ENCODE measurements at places on chromosomes 12 and 14.

GRCh38 chr14:97697772-97698171 is 900.6 kb downstream of the VRK1 start:
- peak; percentile 50 for DNase-seq

DNA sequence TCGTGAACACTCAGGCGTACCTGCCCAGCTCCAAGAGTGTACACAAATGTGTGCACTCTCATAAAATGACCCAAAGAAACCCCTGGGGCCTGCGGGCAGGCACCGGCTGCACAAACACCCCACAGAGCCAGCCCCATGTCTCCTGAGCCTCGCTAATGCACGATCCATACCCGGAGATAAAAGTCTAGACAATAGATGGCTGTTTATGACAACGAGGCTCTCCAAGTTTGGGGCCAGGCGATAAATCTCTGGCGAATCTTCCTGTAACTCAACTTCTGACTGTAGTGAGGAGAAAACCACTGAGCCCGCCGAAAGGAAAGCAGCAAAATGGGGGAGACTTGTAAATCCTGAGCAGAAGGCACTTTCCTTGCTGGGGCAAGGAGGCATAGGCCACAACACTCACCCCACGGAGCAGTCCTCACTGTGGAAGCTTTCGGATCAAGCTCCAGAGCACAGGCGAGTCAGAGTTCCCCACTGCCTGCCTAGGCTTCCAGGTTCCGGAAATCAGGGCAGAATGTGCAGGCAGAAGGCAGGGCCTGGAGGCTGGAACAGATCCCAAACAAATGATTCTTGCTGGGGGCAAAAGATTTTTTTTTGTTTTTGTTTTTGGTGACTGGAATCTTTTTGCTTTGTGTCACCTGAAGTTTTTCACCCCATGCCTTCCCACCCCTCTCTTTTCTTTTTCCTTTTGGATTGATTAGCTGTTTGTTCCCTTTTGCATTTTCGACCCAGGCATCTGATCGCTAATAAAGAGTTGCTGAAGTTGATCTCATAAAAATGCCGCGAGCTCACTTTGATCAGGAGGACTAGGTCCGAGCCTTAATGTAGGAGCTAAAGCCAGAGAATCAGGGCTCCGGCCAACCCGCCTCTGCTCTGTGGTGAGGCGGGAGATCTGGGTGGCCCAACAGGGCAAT is 4.5 kb upstream of the HOXC11 start:
- DNase-seq = no peak

GRCh38 chr12:59734371-59734770 is 138.5 kb downstream of the SLC16A7 start:
- DNase-seq = no peak

GRCh38 chr12:93614917-93615596 is 42.6 kb downstream of the SOCS2 start:
- no peak for DNase-seq

GRCh38 chr12:58926586-58926985 is 6.3 kb upstream of the LRIG3 start:
- no peak for DNase-seq

DNA sequence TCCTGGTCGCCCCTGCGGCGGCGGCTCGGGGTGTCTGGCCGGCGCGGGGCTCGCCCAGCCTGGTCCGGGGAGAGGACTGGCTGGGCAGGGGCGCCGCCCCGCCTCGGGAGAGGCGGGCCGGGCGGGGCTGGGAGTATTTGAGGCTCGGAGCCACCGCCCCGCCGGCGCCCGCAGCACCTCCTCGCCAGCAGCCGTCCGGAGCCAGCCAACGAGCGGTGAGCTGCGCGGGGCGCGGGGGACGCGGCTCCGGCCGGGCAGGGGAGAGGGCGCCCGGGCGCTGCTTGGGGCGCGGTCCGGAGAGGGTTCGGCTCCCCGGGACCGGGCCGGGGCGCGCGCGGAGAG is at the start of gene LGALS3:
Gene LGALS3 (plus strand): TSS at position 167 of the 342 bp plus-strand sequence. CDS start 8,122 bp downstream, outside the sequence.
- DNase-seq = peak; percentile 35

- no peak for DNase-seq
These were observed 31.6 kb downstream of the KCNC2 start for GRCh38 chr12:75177997-75178396.

GRCh38 chr14:70451874-70452273 is at the start of gene ADAM21:
Gene ADAM21, plus strand, starts transcription at chr14:70452174. Its CDS starts 5,326 bp downstream, at chr14:70457500.
- DNase-seq = no peak

GRCh38 chr14:92880351-92880750 is 42.6 kb upstream of the CHGA start:
- DNase-seq = no peak

GRCh38 chr12:79252358-79253075 is 387.9 kb downstream of the SYT1 start:
- DNase-seq = no peak

DNA sequence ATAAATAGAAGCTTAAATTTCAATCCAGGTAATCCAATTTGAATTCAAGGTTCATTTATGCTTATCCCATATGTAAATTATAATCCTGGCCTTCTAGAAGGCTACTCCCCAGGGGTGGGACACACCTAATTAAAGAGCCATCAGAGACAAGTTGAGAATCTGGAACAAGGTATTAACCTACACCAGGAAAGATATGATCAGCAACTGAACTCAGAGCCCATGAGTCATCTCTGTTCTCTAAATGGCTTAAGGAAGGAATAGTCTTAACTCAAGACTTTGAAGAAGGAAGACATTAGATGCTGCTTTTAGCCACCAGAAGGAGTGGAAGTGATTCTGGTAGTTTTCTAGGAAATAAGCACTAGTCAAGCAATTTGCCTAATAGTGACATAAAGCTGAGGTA is 88.0 kb downstream of the KIF21A start:
- no peak for DNase-seq

- no peak for DNase-seq
These were observed 93.0 kb downstream of the PLEKHA5 start for GRCh38 chr12:19222558-19222957.

GRCh38 chr12:101743724-101744472 is 4.6 kb upstream of the SYCP3 start:
- DNase-seq = peak; percentile 9

DNA sequence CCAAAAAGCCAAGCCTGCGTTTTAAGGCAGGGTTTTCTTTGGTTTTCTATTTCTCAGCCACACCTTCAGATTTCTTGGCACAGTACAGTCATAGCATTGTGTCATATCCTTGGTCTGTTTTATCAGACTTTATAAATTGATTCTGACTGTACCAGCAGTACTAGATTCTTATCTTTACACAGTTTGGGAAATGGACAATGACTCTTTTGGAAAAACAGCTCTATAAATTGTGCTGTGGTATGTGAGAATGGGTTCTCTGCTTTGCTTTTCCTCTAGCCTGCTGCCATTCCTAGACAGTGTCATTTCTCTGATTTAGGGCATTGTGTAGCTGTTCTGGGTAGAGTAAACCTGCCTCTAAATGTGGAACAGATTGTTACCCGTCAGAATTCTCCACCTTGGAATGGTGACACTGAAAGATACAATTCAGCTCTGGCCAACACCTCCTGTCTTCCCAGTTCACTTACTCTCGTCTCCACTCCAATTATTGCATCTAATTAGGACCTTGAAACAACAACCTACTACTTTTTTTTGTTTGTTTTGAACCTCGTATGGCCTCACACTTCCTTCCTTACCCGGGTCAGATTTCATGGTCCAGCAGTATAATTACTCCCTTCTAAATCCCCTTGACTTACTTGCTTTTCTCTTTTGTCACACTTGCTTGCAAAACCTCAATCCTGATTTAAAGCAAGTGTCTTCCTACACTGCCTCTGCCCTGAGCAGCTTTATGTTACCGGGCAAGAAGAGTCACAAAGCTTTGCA is 226.3 kb downstream of the ERC1 start:
- DNase-seq = no peak

DNA sequence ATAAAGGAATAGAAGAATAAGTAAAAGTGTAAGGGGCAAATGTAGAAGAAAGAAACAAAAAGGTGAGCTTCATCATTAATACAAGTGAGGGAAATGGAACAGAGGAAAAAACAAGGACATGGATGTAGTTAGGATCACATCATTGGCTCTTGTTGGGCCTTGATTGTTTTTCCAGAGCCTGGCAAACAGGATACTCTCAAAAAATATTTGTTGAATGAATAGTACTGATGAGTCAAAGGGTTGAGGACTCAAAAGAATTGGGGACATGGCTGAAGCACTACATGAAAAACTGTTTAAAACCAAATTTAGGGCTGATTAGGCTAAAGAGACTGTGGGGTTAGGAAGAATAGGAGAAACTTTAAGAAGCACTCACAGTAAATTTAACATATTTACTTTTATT is 11.4 kb upstream of the SRP54 start:
- no peak for DNase-seq

GRCh38 chr12:93742110-93742934 is 65.1 kb downstream of the CRADD start:
- DNase-seq = peak; percentile 84

GRCh38 chr14:33207467-33208017 is 268.9 kb downstream of the NPAS3 start:
- DNase-seq = no peak

DNA sequence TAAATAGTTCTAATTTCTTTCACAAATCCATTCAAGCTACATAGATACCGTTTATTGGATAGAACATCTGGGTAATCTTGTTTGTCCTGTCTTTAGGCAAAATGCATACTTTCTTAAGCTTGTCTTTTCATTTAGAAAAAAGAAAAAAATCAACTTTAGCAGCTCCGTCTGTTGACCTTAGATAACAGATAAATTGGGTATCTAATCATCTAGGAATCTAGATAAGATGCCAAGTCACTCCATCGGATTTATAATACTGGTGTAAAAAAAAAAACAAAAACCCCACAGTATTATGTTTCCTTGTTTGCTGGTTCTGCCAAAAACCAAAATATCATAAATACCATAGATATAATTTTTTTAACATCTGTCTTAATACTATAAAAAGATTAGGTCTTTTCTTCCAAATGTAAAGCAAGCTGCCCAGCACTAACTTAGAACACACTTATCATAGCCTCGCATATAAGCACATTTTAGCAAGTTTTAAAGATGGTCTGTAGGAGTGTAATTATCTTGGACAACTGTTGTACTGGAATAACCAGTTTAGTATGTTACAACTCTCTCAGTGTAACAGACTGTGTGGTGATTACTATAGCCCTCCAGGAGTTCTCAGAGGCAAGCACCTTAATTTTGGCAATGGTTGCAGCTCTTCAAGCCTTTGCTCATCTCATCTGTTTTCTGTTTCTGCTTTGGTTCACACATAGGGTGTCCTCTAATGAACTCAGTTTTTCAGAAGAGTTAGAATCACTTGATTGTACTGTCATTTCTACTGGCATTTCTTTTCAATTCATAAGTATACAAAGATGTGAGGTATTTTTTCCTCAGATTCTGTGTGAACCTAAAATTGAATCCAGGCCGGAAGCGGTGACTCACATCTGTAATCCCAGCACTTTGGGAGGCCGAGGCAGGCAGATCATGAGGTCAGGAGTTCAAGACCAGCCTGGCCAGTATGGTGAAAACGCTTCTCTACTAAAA is 83.1 kb downstream of the ANO6 start:
- DNase-seq = no peak

DNA sequence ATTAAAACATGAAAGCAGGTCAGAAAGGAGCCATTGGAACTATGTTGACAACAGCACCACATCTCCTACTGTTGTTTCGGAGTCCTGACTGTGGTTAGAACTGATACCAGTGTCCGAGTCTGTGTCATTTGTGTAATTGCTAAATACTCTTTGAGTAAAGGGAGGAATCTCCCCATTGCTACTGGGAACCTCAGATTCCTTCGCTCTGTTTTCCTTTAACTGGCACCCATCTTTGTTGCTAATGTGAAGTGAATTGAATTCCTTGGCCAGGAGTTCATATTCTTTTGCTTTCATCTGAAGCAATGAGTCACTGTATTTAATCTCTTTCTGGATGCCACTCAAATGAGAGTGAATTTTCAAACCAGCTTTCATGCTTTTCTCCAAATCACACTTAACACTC is 31.5 kb downstream of the RASSF9 start:
- DNase-seq = no peak

GRCh38 chr12:84913129-84913515 is 523 bp upstream of the SLC6A15 start:
- DNase-seq = no peak

- peak; percentile 89 for DNase-seq
These were observed 18.0 kb upstream of the DYRK2 start for GRCh38 chr12:67630373-67631088.

- no peak for DNase-seq
These were observed 22.7 kb upstream of the IFNG-AS1 start for GRCh38 chr12:67966560-67966959.

- no peak for DNase-seq
These were observed 300 bp downstream of the SSH1 start for GRCh38 chr12:108857158-108857407.

GRCh38 chr14:52080808-52081755 is 12.2 kb upstream of the NID2 start:
- DNase-seq = no peak

DNA sequence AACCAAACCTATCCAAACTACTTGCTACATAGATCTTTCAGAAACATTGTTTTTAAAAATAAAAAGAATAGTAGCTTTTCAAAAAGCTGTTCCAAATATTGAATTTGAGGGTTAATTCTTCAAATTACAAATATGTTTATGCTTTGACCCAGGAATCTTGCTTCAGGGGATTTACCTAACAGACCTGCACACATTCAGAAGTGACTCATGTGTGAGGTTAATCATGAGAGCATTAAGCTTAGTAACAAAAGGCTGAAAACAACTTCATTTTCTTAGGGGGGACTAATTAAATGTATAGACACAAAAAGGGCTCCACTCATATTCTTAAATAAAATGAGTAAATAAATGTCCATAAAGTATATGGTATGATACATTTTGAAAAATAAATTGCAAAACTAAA is 672.4 kb upstream of the FLRT2 start:
- DNase-seq = no peak

DNA sequence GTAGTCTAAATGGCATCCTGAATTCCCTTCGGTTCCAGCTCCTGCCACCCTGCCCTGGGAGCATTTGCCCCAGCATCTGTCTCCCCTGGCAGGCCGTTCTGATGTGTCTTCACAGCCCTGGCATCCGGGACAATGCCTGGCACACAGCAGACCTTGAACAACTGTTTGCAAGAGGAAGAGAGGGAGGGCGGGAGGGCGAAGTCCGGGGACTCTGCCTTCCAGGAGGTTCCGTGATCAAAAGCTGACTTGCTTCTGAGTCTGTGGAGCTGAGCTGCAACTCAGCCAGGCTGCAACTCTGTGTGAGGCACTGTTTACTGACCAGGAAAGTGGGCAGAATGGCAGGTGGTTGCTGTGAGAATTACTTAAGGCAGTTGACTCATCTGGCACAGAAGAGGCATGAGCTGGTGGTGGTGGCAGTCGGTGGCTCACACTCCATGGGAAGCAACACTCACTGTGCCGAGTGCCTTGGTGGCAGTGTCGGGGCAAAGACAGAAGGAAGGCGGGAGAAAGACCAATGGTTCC is 61.1 kb upstream of the DLK1 start:
- no peak for DNase-seq
